ENCODE measurements at places on chromosomes 16 and 17. TPM values are rescaled to one million over a fixed set of nuclear protein-coding genes. Genes with fewer than 3 reads are reported as not detected.
A peak's percentile ranks its signal among the peaks of the same experiment; 100 is the strongest.

DNA sequence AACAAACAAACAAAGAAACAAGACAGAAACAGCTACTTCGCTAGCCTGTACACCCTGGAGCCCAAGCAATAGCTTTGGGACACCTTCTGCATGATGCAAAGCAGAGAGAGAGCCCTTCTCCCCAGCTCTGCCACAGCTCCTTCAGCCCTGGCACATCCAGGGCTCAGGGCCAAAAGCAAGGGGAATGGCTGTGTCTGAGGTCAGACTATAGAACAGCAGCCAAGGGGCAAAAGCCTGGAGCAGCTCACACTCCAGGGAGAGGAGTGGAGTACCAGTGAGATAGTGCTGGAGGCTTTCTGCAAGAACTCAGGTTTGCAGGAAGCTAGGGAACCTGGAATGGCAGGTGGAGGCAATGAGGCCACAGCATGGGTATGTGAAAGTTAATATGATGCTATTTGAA lies 11.6 kb upstream of the SEPHS2 start:
- H3K4me3 ChIP-seq = no peak overlapping the region
- no peak for DNase-seq
- H3K36me3 ChIP-seq = no peaks in the 10 kb centered on the region
- no peaks in the 10 kb centered on the region for H3K27me3 ChIP-seq

DNA sequence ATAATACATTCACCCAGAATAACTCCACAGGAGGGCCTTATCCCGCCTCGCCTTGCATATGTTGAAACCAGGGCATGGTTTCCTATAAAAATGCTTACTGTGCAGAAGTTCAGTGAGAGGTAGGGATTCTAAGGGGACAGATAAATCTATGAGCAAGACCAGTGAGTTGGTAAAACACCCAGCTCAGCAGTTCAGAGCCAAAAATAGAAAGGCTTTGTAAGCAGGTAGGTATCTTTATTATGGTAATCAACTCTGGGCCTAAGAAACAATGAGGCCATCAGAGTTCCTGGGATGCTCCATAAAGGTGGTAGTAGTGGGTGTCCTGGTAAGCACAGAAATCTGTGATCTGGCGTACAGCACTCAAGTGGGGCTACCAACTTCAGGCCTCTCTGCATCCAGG lies 549.4 kb upstream of the CDH5 start:
- no peak overlapping the region for H3K27ac ChIP-seq
- no peaks in the 10 kb centered on the region for H3K36me3 ChIP-seq
- no peak overlapping the region for H3K4me3 ChIP-seq
- DNase-seq = no peak
- H3K27me3 ChIP-seq = no peaks in the 10 kb centered on the region

GRCh38 chr16:51107742-51108141 lies 43.3 kb downstream of the SALL1 start:
- no peak for DNase-seq
- no peaks in the 10 kb centered on the region for H3K27me3 ChIP-seq
- no peaks in the 10 kb centered on the region for H3K36me3 ChIP-seq

DNA sequence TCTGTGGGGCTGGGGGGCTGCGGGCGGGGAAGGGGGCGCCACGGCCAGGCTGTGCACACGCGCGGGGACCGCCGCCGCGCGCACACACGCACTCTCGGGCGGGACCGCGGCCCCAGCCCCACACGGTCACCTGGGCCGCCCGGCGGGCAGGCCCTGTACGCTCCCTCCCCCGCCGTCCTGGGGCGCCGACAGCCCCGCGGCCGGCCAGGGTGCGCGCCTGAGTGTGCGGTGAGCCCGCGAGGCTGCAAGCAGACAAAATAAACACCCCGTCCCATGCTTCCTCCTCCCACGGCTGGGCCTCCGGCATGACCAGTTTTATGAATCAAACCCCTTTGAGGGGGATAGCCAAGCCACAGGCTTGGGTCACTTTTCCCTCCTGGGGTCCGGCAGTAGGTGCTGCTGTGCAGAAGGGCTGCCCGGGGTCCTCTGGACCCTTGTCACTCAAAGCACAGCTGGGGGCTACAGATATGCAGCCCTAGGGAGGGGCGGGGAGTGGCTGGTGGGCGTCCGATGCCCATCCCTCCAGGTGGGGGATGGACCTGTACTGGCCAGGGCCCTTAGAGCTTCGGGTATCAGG lies 441 bp downstream of the VASN start:
- no peak for DNase-seq
- H3K4me3 ChIP-seq = peak overlapping the region; percentile 55
- H3K36me3 ChIP-seq = no peaks in the 10 kb centered on the region
- peak overlapping the region; percentile 89 for H3K27ac ChIP-seq

The CCL7 gene
- total RNA-seq = not detected

The GP1BA gene
- total RNA-seq = not detected

Data from stomach (tissue), 19 donors.